ENCODE measurements at places on chromosomes 3 and 15.

GRCh38 chr3:147405231-147406027, 914 bp downstream of the ZIC4 start:
- no peak for DNase-seq

DNA sequence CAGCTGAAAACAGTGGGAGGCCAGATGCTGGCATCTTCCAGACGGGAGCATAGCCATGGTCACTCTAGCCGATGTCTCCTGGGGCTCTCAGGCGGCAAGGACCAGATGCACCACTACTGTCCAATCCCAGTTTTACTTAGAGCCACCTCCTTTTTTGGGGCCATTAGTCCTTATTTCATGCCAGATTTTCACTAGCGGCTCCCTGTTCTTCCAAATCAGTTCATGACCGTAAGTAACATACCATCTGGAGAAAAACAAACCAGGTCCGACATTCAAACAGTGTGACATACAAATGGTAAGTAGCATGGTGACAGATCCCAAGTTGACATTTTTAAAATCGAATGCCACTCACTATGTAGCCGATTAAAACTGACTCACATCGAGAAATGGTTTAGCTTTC, 4.1 kb upstream of the MAP6D1 start:
- no peak for DNase-seq

GRCh38 chr3:170867143-170867937, 2.7 kb downstream of the RPL22L1 start:
- DNase-seq: no peak

DNA sequence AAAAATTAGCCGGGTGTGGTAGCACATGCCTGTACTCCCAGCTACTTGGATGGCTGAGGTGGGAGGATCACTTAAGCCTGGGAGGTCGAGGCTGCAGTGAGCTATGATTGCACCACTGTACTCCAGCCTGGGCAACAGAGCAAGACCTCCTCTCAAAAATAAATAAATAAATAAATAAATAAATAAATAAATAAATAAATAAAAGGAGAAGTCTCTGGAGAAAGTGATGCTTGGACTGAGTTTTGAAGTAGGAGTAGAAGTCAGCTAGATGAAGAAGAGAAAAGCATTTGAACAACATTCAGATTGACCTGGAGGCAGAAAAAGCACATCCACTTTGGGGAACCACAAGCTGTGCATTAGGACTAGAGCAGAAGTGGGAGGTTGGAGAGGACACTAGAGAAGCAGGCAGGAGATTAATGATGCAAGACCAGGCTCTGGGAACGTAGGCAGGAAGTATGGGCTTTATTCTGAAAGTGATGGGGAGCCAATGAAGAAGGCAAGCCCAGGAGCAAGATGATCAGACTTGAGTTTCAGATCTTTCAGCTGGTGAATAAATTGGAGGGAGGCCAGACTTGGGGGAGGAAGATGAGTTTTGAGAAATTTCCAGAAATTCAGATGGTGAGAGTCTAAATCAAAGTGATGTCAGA, 48.7 kb downstream of the KLHL6 start:
- DNase-seq: no peak

- no peak for DNase-seq
Observed at GRCh38 chr15:101455291-101456025, 34.0 kb downstream of the PCSK6 start.

GRCh38 chr15:85423256-85423655, 42.9 kb downstream of the AKAP13 start:
- DNase-seq: no peak

DNA sequence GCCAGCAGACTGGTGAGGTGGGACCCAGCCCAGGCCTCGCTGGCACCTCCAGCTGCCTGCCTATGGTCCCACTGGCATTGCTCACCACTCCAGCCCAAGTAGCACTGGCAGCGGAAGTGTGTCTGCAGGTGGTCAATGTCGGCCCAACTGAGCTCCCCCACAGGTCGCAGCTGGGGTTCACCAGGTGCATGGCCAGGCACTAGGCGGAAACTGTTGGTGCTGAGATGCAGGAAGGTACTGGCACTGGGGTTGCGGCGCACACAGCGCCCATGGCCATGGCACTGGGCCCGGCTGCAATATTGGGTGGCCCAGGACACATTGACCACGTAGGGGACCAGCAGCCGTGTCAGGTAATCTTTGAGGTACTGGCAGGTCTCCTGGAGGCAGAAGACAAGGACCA, 4.4 kb downstream of the HYAL2 start:
- no peak for DNase-seq

DNA sequence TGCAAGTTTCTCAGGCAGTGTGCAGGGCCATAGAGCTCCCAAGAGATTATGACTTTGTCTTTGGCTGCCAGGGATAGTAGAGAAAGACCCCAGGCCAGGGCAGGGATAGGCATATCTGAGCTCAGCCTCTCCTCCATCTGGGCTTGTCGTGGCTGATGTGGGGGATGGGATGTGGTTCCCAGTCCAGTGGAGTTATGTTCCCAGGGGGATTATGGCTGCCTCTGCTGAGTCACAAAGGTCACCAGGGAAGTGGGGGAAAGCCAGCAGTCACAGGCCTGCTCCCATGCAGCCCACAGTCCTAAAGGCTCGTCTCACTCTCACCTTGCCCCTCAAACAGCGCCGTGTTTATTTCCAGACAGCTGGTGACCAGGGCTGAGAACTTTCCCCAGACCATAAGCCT, 354.9 kb downstream of the SI start:
- no peak for DNase-seq

Data from NCI-H1092 (cell line).